ENCODE measurements at places on chromosomes 16 and 17.

DNA sequence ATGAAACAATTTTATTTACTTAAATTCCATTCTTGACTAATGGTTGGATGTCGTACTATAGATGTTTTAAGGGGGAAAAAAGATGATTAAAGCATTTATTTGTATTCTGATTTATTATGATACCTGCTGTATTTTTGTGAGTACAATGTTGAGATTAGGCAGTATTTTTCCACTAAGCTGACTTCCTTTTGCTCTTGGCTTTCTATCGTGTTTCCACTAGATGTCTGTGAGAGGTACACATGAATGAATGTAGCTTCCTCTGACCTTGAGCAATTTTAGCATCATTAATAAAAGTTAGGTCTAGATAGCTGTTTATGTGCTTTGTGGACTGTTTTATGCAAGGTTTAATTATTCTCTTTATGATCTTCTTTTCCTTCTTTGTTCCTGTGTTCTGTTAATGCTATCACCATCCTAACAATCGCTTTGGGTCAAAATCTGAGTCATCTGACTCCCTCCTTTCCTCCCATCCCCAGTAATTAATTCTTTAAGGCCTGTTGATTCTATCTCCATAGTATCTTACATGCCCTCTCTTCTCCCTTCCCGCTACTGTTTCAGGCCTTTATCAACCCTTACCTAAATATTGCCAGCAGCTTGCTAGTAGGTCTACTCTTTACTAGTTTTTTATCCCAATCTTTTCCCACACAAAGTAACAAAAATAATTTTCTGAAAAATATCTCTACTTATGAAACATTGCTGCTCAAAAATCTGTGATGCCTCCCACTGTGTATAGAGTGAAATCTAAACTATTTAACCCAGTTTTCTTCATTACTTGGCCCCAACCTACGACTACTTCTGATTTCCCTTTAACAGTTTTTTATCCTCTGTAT lies 76.0 kb downstream of the VMP1 start:
- DNase-seq: no peak

GRCh38 chr16:50299508-50300105 lies 33.3 kb downstream of the ADCY7 start:
- no peak for DNase-seq

DNA sequence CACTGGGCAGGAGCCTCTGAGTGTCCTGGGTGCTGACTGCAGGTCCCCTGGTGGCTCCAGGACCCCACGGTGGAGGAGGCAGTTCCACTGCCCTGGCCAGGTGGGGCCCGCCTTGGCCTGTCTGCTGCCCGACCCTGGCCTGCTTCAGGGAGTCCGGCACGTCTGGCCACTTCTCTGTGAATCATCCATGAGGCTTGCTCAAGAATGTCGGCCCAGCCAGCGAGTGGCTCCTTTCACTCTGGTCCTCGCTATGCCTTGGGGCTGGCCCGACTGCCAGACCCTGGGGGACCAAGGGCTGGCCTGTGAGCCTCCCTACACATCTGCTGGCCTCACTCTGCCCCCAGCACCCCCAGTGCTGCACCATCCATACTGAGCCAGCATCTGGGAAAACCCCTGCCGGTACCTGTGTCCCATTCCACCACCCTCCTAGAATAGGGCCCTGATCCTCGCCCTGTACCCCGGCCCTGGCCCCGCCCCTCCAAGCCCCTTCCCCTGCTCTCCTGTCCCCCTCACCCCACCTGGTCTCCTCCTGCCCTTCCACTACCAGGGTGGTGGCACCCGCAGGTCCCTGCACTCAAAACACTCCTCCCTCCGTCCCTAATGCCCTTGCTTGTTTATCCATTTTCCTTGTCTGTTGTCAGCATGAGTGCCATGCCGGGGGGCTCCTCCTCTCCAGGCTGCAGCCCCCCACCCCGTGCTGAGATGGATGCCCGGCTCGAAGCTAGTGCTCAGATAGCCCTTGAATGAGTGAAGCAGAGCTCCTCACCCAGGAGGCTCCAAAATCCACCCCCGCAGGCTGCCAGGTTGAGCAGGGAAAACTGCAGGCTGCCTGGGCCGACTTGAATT lies 35.5 kb downstream of the ADCY7 start:
- no peak for DNase-seq

GRCh38 chr17:1830288-1830687 lies 483 bp downstream of the RPA1 start:
- peak; percentile 6 for DNase-seq

- DNase-seq: no peak
Observed at GRCh38 chr17:38852771-38853291, 690 bp downstream of the RPL23 start.
